Stimulated activated CD8-positive, alpha-beta memory T cell treated with anti-CD3 and anti-CD28 coated beads, Interleukin-7, amount 100 ng/mL, for 4 hours (primary cell): ENCODE measurements at places on chromosomes 5 and 9.

GRCh38 chr5:18967637-18968036 is 1020.4 kb downstream of the CDH18 start:
- no peak for DNase-seq

DNA sequence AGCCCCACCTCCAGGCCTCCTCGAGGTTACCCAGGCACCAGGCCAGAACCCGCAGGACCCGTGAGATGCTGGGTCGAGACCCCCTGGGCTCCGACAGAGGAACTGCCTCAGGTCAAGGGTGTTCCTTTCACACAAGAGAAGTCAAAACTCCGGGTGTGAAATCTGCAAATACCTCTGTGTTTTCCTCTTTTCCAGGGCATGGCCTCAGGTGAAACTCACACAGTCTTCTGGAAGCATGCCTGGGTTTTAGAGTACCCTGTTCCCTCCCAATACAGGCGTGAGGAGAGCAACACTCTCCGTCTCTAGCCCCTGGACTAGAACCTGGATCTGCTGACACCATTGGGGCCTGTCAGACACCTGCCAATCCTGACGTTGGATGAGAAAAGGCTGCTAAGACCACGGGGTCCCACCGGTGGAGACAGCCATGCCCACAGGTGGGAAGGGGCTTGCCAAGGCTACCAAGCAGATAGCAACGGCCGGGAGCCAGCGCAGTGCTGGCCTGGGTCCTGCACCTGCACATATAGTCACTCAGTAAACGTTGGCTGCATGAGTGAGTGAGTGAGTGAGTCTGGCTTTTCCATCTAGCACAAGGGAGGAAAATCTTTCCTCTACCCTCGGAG is 182.0 kb upstream of the PPP1R26 start:
- no peak for DNase-seq

- DNase-seq, result no peak
Observed at GRCh38 chr5:104539618-104540350, 977.2 kb upstream of the NUDT12 start.

DNA sequence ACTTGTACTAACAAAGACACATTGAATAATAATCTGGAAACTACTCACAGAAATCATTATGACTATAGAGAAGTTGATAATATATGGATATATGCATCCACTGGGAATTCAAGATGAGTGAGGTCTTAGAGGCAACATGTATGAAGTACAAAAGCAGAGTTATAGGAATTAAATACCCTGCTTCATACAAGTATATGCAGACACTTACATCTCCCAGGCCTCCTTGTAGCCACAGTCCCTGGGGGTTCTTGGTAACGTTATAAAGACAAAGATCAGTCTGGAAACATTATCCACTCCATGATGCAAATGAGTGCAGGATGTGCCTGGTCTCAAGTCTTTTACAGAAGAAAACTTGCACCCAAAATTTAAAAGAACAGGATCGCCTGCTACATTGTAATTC is 92.4 kb upstream of the ANXA1 start:
- DNase-seq, result no peak

DNA sequence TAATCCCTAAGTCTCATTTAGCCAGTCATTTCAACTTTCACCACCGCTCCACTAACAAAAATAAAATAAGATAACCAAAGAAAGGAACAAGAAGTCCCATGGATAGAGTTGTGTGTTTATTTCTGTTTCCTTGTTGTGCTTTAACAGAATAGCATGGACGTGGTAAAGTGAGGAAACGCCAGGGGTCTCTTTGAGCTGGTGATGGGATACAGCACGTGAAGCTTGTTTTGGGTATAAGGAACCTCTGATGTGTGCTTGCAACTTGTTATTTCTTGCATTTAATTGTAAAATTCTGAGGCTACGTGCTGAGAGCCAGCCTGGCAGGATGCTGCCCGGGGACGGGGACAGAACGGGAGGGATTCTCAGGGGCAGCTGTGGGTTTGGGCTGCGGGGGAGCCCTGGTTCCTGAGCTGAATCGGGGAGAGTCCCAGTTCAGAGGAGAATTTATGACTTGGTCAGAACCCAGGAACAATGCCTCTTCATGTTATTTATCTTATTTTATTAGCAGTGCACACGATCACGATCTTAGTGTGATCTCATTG is 63.4 kb downstream of the ANKRD33B start:
- no peak for DNase-seq

GRCh38 chr9:129740174-129740573 is 12.7 kb downstream of the PTGES start:
- DNase-seq, result no peak

- no peak for DNase-seq
Observed at GRCh38 chr5:96004754-96005153, 43.1 kb upstream of the ELL2 start.

GRCh38 chr9:7656636-7657035 is 142.9 kb downstream of the DMAC1 start:
- no peak for DNase-seq

GRCh38 chr5:82642313-82642712 is 364.2 kb upstream of the RPS23 start:
- DNase-seq, result no peak

- no peak for DNase-seq
Observed at GRCh38 chr5:84433461-84433860, 48.8 kb upstream of the EDIL3 start.

DNA sequence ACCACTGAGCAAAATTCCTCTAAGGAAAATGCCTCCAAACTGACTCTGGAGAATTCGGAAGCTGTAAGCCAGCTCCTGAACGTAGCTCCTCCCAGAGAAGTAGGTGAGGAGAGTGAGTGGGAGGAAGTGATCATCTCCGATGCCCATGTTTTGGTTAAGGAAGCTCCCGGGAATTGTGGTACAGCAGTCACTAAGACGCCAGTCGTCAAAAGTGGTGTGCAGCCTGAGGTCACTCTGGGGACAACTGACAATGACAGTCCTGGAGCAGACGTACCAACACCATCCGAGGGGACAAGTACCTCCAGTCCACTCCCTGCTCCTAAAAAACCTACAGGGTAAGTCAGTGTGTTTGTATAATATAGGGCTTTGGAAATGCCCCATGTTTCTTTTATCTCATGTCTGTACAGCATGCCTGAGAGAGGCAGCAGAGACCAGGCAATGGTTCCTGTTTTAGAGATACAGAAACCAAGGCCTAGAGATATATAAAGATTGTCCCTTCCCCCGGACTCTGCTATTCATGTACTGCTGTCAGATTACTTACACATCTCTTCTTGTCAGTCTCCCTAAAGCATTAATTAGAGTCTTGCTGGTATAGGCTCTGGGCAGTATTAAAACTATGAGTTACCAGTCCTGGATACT is 23.9 kb downstream of the HMGXB3 start:
- no peak for DNase-seq

DNA sequence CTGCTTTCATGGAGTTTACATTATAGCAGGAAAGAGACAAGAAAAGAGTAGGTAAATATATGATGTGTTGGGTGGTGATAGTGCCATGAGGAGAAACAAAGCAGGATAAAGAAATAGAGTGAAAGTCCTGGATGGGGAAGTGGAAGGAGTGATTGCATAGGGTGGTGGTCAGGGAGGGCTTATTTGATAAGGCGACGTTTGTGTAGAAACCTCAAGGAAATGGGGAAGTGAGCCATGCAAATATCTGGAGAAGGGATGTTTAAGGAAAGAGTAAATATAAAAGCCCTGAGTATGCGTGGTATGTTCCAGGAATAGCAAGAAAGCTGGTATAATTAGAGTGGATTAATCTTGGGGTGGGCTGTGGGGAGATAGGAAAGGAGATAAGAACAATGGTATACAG is 134.7 kb upstream of the SV2C start:
- DNase-seq, result no peak

GRCh38 chr5:28505121-28505520 is 1466.7 kb upstream of the CDH9 start:
- no peak for DNase-seq

DNA sequence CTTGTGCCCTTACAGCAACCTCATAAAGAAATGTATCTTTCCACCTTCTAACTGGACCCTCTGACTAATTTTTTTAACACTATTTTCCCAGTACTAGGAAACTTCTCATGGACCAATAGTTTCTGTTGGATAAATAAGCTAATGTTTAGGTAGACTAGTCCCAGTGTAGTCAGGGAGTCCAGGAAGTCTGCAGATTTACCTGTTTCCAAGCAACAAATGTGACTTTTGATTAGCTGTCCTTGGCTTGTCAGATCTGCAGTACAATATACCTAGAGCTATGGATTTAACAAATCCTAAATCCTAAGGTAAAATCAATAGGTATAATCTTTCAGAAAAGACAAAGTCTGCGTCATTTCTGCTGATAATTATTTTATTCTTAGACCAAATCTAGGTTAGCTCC is 55.7 kb downstream of the FAM174A start:
- no peak for DNase-seq

GRCh38 chr5:135835766-135836165 is 1.3 kb downstream of the SLC25A48 start:
- DNase-seq, result no peak

- DNase-seq, result no peak
Observed at GRCh38 chr5:74851684-74852353, 14.4 kb downstream of the FAM169A start.

GRCh38 chr5:39270225-39270848 is 51.0 kb upstream of the FYB1 start:
- no peak for DNase-seq

DNA sequence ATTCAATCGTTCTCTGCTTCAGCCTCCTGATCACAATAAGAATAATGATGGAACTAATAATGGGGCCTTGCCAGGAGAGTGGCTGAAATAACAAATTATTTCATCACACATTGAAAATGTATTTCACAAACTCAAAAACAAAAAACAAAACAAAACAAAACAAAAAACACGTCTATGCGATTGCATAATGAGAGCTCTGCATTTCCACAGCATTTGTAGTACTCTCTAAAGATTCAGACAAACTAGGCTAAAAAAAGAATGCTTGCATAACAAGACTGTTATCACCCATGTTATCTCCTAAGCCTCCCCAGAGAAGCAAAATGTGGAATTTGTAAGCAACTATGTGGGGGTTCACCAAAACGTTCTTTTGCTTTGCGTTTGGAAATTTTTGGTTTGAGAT is 48.1 kb downstream of the PRELID2 start:
- DNase-seq, result no peak

DNA sequence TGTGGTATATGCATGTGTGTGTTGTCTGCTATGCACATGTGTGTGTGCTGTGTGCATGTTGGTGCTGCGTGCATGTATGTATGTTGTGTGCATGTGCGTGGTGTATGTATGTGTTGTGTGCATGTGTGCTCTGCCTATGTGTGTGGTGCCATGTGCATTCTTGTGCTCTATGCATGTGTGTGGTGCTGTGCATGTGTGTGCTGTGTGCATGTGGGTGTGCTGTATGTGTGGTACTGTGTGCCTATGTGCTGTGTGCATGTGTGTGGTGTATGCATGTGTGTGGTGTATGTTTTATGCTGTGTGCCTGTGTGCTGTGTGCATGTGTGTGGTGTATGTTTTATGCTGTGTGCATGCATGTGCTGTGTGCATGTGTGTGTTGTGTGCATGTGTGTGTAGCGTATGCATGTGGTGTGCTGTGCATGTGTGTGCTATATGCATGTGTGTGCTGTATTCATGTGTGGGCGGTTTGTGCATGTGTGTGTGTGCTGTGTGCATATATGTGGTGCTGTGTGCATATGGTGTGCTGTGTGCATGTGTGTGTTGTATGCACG is 4.7 kb upstream of the RASGEF1C start:
- no peak for DNase-seq

DNA sequence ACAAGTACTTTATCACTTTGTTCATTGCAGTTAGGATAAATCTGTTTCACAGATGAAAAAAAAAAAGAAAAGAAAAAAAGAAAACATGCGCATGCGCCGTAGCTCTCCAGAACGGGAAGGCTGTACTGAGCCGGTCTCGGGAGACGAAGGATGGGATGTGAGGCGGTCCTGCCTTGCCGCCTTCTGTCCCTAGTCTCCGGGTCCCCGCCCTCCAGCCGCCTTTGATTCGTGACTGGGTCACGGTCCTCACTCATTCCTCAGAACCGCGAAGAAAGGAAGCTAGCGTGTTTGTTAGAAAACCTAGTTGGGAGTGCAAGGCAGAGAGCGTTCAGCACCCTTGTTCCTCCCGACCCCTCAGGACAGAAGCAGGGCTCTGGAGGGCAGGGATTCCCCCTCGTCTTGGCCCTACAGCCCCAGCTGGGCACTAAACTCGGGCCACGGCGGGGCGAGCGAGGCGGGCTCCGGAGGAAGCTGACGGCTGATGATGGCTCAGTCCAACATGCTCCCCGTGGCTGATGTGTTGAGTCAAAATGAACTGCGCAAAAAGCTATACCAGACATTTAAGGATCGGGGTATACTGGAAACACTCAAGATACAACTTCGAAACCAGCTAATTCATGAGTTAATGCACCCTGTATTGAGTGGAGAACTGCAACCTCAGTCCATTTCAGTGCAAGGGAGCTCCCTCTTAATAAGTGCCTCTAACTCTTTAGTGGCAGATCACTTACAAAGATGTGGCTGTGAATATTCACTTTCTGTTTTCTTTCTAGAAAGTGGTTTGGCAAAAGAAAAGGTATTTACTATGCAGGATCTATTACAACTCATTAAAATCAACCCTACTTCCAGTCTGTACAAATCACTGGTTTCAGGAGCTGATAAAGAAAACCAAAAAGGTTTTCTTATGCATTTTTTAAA is 40.0 kb downstream of the CPLANE1 start:
- DNase-seq, result no peak

GRCh38 chr9:128640603-128641002 is 16.0 kb downstream of the DYNC2I2 start:
- DNase-seq, result no peak

GRCh38 chr5:173815571-173815970 is 72.6 kb upstream of the CPEB4 start:
- DNase-seq, result no peak

DNA sequence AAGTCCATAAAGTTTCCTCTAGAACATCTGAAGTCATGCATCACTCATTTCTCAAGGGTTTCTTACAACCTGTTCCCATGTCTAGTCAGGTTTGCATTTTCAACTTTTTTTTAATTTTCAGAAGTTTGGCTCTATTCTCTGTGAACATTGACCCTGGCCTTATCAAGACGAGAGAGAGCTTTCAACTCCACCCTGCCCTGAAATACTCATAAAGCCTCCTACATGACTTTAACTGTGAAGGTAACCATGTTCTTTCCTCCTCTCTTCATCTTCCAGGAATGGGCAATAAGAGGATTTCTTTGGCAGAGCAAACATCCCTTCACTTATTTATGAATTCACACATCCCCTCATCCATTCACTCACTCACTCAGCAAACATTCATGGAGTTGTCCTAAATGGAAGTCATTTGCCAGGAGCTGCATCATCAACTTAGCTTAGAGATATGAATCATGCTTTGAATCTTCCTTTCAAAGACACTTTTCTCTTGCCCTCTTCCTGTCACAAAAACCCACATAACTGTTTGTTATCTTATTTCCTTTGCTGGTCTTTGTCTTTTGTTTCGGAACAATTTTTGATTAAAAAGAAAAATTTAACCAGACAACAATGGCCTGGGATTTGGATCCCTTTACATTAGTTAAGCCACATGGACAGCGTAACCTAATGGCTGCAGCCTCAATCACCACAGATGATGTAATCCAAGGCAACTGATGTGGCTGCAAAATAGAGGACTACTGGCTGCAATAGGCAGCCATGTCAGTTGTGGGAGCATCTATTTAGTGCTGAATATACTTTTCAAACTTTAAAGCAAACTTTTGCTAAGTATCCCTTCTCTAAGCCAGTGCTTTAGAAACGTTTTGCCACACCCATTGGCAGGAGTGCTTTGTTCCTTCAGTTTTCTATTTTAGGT is 43.0 kb upstream of the GNAQ start:
- no peak for DNase-seq
